ENCODE measurements at places on chromosomes 2 and 18. TPM values are rescaled to one million over a fixed set of nuclear protein-coding genes. Genes with fewer than 3 reads are reported as not detected.

The COL5A2 gene
- total RNA-seq = 257 TPM

The GNAL gene
- total RNA-seq = 0.28 TPM

The ASXL3 gene
- total RNA-seq = under 0.01 TPM

The ATP6V1B1 gene
- not detected for total RNA-seq

The ERBB4 gene
- total RNA-seq = not detected

DNA sequence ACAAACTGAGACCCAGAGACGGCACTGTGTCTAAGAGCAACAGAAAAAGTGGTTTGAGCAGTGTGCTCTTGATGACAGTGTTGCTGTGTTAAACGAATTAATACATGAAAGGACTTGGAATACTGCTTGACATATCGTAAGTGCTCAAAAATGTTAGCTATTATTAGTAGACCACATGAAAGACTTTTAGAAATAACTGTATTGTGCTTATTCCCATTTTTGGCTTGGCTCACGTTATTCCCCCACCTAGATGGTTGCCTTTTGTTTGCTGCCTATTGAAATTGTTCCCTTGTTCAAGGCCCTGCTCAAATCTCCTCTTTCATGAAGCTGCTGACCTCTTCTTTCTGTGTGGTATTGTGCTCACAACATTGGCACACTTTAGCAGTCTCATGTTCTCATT is 27.8 kb upstream of the C2orf74 start:
- H3K4me1 ChIP-seq = no peaks in the 10 kb centered on the region
- H3K27ac ChIP-seq = no peak overlapping the region
- no peaks in the 10 kb centered on the region for H3K36me3 ChIP-seq
- DNase-seq = no peak

DNA sequence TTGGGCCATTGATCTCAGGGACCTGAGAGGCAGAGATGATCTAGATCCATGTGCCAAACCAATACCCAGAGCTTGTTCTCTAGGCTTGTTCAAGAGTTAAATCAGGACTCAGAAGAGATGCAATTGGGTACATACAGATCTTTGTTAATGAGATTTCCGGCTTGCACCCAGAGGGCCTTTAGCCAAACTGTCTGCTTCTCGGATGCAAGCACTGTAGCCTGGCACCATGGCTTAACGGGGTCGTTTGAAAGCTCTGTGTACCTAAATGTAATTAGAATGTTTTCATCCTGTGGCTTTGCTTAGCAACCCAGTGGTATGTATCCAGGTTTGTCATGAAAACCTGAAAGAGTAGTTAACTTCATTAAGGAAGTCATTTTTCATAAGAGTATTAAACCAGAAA is 94.2 kb downstream of the TPGS2 start:
- H3K4me3 ChIP-seq = no peak overlapping the region
- H3K27me3 ChIP-seq = no peaks in the 10 kb centered on the region
- DNase-seq = no peak
- H3K27ac ChIP-seq = no peak overlapping the region

GRCh38 chr18:68440433-68440832 is 274.5 kb downstream of the TMX3 start:
- H3K4me3 ChIP-seq = no peak overlapping the region
- H3K4me1 ChIP-seq = peaks cover 6% of the 10 kb centered on the region
- no peaks in the 10 kb centered on the region for H3K36me3 ChIP-seq
- no peaks in the 10 kb centered on the region for H3K27me3 ChIP-seq
- no peak overlapping the region for H3K27ac ChIP-seq

DNA sequence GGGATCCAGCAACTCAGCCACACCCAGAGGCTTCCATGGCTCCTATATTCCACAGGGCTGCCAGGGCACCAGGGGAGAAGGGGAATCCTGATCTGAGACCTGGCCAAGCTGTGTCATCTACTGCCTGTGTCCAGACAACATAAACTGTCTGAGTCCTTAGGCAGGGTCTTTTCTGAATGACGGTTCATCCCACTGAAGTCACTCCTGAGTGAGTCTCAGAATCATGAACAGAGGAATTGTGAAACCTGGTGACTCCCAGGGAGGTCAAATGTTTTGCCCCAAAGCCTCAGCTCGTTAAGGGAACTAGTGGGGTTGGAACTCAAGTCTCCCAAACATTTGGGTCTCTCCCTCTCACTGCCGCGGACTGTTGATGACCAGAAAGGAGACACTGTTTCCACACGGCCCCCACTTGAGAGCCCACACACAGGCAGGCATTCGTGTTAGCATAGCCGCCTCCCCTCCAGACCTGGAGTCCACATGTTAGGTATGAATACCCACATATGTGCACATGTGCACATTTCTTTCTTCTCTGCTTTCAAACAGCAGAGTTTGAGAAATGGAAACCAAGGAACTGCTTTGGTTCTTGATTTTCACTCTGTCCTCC is 125.0 kb upstream of the MSH6 start:
- H3K4me3 ChIP-seq = no peak overlapping the region
- no peak overlapping the region for H3K27ac ChIP-seq
- H3K27me3 ChIP-seq = peaks cover 8% of the 10 kb centered on the region
- no peak for DNase-seq
- H3K36me3 ChIP-seq = no peaks in the 10 kb centered on the region
- H3K4me1 ChIP-seq = no peaks in the 10 kb centered on the region

DNA sequence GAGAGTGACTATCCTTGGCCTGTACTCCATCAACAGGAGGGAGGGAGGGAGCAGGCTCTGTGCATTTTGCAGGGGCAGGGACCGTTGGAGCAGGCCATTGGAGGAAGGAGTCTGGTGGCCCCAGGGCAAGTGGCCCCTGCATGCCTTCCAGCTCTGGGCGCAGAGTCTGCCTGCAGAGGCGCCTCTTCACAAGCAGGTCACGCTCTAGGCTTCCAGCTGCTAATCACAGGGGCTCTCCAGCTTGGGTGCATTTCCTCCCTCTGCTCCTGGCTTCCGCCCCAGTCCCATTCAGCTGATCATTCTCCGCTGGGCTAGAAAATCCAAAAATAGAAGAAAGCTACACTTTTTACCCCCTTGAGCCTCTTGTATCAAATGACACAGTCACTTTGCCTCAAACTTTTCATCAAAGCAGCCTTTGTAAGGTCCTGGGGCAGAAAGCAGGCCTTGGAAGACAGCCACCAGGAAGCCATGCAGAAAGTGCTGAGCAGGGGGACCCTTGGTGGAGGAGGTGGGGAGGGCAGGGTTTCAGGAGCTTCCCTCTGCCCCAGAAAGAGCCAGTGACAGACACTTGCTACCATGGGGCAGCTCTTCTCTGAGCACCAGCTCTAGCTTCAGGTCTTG is 11.3 kb downstream of the TMEM247 start:
- peaks cover 31% of the 10 kb centered on the region for H3K4me1 ChIP-seq
- H3K36me3 ChIP-seq = no peaks in the 10 kb centered on the region
- H3K27ac ChIP-seq = no peak overlapping the region

- H3K27me3 ChIP-seq = no peaks in the 10 kb centered on the region
- H3K4me3 ChIP-seq = no peak overlapping the region
Measured at GRCh38 chr2:73020306-73020656, 51.2 kb downstream of the SFXN5 start.

GRCh38 chr18:50973367-50974126 is 5.7 kb downstream of the ELAC1 start:
- H3K4me1 ChIP-seq = peaks cover 3% of the 10 kb centered on the region
- H3K4me3 ChIP-seq = no peak overlapping the region
- H3K27ac ChIP-seq = no peak overlapping the region
- peaks cover 23% of the 10 kb centered on the region for H3K36me3 ChIP-seq
- no peaks in the 10 kb centered on the region for H3K27me3 ChIP-seq
- DNase-seq = peak; percentile 79

DNA sequence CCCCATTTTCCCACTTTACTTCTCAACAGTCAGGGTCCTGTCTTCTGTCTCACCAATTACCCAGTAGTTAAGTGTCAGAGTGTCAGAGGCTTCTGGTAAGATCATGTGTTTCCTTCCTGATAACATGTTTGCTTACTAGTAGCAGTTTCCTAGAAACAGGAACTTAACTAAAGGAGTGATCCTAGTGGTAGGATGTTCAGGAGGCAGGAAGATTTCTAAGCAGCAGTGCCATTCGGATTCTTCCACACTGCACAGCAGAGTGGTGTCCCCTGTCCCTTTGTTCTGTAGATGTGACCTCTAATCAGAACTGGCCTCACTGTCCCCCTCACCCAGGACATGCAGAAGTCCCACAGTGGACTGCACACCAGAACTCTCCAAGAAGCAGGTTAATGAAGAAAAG is 221.8 kb upstream of the OSR1 start:
- no peak for DNase-seq
- no peaks in the 10 kb centered on the region for H3K27me3 ChIP-seq
- no peak overlapping the region for H3K27ac ChIP-seq
- no peaks in the 10 kb centered on the region for H3K4me1 ChIP-seq

DNA sequence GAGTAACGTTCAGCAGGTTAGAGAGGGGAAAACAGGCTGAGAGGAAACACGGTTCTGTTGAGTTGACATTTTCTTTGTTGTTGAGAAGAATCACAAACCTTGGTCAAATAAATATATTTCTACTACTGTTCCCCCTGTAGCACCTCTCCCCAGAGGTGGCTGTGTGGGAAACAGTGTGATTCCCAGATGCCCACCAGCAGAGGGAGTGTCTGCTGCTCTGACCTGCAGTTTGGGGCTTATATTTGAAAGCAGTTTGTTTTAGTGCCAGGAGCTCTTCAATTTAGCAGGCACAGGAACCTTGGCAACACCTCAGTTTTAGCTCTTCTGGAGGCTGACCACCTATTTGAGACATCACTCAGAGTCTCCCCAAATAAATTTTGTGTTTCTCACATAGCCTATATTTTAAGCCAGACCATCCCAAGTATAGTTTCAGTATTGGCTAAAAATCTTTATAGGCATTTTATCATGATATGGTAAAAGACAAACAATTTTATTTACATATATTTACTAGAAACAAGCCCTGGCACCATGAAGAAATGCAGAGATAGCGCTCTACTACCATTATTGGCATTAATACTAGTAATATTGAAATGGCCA is 75.7 kb downstream of the PIK3C3 start:
- no peak overlapping the region for H3K4me3 ChIP-seq
- no peak overlapping the region for H3K27ac ChIP-seq
- no peaks in the 10 kb centered on the region for H3K27me3 ChIP-seq
- peak; percentile 24 for DNase-seq
- peaks cover 16% of the 10 kb centered on the region for H3K36me3 ChIP-seq
